Activated CD4-positive, alpha-beta T cell treated with anti-CD3 and anti-CD28 coated beads, Interleukin-2, amount 50 U/mL, for 24 hours (primary cell): ENCODE measurements at places on chromosomes 7 and 10.

- DNase-seq = no peak
These were observed 2.0 kb downstream of the AHR start for GRCh38 chr7:17300437-17300836.

- no peak for DNase-seq
These were observed 5.3 kb downstream of the ATXN7L1 start for GRCh38 chr7:105871142-105871541.

- no peak for DNase-seq
These were observed 20.6 kb downstream of the IMPDH1 start for GRCh38 chr7:128389085-128389617.

GRCh38 chr10:128863411-128863810 is 603.6 kb upstream of the MGMT start:
- no peak for DNase-seq

DNA sequence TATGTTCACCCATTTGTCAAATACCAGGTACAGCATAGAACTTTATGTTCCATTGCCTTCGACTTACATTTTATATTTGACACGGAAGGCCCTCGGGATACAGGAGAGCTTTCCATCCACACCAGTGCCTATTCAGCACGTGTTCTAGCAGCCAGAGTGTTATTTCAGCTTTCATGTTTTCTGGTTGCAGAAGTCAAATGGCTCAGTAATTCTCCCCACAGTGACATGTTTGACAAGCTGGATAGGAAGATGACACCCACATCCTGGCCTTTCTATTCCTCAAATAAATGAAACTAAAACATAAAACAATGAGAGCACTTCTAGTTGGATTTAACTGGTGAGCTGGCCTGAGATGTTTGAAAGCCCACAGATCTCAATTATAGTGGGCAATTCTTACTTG is 173.4 kb downstream of the SORCS1 start:
- no peak for DNase-seq

DNA sequence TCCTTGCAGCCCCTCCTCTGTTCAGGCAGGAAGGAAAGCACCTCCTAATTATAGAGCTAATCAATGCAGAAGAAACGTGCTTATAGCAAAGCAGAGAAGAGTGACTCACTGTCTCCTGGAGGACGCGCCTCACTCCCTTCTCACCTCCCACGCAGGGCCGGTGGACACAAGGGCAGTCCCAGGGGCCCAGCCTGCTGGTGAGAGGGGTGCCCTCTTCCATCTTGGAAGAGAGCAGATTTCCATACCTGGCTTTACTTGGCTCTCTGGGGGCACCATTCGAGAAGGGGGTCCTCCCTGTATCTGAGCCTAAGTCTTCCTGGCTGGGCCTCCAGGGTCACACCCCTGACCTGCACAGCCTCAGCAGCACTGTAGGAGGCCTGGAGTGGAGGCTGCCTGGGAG is 55.8 kb downstream of the RASGEF1A start:
- no peak for DNase-seq
